Stimulated activated CD4-positive, alpha-beta T cell treated with anti-CD3 and anti-CD28 coated beads, TNF-alpha, amount 100 ng/mL, for 4 hours (primary cell): ENCODE measurements at places on chromosomes 7 and 10.

- DNase-seq, result no peak
These were observed 9.2 kb downstream of the AGR2 start for GRCh38 chr7:16795624-16796023.

- no peak for DNase-seq
These were observed 76.8 kb downstream of the ALOX5 start for GRCh38 chr10:45450866-45451265.

GRCh38 chr7:19408706-19409220 is 263.5 kb upstream of the FERD3L start:
- DNase-seq, result no peak

- DNase-seq, result no peak
These were observed 349.0 kb upstream of the MTPN start for GRCh38 chr7:136326045-136326609.

GRCh38 chr10:6274040-6274439 is 71.3 kb downstream of the PFKFB3 start:
- DNase-seq, result no peak

- DNase-seq, result no peak
These were observed 98.7 kb downstream of the AUTS2 start for GRCh38 chr7:69696686-69697685.

- DNase-seq, result no peak
These were observed 47.8 kb downstream of the SYPL1 start for GRCh38 chr7:106064316-106064715.

- no peak for DNase-seq
These were observed 12.5 kb upstream of the AKR1E2 start for GRCh38 chr10:4813496-4813895.

- no peak for DNase-seq
These were observed 141.5 kb downstream of the LRRN3 start for GRCh38 chr7:111232249-111233084.

DNA sequence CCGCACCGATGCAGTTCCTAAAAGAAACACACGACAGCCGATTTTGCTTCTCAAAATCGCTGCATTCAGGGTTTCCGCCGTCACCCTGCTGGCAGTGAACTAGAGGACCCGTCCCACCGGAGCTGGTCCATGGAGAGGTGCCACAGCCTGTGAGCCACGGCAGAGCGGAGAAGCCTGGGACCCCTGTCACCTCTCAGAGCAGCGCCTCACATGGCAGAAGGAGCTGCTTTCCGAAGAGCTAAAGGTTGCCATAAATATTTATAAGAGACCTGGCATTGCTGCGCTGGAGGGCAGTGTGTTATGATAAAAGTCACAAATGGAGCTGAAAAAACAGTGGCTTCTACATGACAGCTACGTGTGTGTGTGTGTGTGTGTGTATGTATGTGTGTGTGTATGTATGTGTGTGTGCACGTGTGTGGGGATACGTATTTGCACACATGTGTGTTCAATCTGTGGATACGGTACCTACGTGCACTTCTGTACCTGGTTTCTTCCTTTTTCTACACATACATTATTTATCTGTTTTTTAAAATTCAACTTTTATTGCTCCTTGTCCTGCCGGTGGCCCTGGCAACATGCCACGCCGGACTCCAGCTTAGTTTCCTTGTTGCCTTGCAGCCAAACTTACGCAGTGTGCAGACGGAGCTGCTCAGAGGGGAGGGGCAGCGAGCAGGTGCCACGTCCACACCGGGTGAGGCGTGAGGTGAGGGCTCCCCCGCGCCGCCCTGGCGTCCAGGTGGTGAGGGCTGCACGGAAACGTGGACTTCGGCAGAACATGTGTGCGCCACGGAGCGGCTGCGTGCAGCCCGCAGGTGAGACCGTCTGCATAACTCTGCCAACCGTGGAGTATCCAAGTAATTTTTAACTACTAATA is 115.2 kb upstream of the PITRM1 start:
- no peak for DNase-seq

DNA sequence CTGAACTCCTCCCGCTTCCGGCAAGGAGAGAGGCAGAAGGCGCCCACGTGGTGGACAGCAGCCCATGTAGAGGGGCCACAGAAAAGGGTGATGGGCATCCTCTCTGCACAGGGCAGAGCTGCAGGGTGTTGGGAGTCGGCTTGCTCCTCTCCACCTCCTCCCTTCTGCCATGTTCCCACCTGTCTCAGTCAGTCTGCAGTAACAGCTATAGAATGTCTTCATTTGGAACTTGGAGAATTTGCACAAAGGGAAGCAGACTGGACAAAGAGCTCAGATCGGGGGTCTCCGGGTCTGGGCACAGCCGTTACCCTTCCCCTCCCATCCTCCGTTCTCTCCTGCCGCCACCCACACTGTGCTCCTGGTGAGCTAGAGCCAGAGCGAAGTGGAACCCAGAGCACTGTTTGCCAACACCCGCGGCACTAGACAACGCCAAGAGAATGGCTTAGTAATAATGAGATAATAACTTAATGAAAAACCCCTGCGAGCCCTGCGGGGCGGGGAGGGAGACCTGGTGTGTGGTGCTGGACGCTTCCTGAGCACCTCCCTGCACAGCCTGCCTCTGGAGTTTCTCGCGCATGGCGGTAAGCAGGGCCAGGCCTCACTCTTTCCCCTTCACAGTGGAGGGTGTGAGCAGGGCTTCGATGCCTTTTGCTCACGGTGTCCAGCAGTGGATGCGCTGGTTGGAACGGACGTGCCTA is 254.7 kb downstream of the PAXIP1 start:
- no peak for DNase-seq

DNA sequence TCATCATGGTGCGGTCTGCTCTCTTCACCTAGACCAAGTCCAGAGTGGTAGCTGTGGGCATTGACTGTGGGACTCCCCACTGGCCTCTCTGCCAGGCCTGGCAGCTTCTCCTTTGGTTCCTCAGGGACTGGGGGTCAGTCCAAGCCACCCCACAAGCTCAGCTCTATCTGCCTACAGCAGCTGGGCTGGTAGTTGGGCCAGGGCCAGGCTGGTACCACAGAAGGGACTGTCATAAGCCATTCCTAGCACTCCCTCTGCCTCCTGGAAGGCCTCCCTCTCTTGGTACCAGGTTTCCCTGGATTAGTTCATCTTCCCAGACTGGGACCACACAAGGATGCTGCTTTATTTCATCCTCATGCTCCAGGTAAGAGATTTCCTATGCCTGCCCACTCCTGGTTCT is 24.2 kb upstream of the UNC5B start:
- no peak for DNase-seq

DNA sequence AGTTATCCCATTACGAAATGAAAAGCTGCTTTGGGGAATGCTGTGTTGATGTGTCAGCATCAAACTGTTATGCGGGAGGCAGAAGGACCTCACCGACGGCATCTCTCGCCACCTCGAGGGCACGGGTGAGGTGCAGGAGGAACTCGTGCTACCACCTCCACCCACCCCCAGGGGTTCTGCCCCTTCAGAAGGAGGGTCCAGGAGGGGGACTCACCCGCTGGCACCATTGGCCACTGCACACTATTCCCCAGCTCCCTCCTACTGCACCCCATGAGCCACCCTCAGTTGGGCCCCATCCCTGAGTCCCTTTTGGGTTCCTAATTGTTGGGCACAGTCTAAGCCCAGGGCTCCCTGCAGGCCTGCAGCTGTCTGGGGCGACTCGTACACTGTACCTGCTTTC is 236.6 kb downstream of the PTPRN2 start:
- no peak for DNase-seq

DNA sequence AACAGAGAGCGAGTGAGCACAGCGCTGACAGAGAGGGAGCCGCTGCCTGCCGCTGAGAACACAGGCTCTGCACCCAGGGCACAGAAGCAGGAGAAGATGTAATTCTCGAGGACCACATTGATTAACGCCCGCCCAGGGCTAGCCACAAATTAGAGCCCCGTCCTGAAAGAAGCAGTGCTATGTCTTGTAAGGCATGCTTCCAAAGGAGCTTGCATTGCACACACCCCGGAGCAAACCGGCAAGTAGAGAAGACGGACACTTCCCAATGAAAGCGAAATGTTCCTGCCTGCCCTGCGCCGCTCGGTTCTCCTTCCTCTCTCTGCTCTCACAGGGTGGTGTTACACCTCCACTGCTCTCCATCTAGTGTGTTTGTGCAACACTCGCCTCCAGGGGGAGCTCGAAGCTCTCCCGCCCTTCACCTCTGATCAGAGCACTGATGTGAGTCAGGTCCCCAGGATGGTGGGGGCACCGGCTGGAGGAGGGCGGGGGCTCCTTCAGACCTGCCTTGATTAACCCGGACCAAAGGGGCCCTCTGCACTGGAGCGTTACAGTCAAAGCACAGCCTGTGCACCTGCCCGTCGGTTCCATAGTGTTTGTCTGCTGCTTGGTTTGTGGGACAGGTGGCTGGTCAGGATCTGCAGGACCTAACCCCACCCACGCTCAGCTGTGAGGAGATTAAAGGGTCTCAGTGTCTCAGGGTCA is 316.5 kb downstream of the ADARB2 start:
- peak; percentile 34 for DNase-seq

- DNase-seq, result no peak
These were observed 3.8 kb upstream of the STN1 start for GRCh38 chr10:103921750-103922195.

DNA sequence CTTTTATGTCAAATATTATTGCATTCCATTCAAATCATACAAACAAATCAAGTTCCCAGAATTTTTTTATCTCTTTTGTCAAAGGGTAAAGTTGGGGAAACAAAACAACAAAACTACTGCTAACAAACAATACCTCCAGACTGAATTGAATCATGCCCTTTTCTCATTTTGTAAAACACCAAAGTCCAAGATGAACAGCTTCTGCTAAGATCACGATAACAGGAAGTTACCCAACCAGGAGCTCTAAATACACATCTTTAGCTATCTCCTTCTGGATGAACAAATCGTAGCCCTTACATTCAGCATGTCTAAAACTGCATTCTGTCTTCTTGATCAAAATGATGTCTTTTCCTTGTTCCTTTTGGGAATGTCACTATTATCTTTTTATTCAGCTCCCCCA is 97.4 kb downstream of the CTTNBP2 start:
- no peak for DNase-seq

GRCh38 chr10:14519785-14520184 is 189.1 kb upstream of the FRMD4A start:
- no peak for DNase-seq

GRCh38 chr7:157441023-157441399 is 104.2 kb downstream of the DNAJB6 start:
- no peak for DNase-seq

DNA sequence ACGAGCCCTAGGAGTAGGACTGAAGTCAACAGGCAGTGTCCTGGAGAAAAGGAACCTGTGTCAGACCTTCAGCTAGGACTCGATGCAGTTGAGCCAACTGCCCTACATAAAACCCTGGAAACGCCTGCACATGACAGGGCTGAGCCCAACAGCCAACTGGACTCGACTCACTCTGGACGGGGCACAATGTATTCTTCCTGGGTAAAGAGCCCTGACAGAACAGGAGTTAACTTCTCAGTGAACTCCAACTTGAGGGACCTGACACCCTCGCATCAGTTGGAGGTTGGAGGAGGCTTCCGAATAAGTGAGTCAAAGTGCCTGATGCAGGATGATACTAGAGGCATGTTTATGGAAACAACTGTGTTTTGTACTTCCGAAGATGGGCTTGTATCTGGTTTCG is 93.5 kb downstream of the KMT2E start:
- DNase-seq, result no peak

- no peak for DNase-seq
These were observed 49.4 kb downstream of the GTF2IRD1 start for GRCh38 chr7:74503061-74503460.

DNA sequence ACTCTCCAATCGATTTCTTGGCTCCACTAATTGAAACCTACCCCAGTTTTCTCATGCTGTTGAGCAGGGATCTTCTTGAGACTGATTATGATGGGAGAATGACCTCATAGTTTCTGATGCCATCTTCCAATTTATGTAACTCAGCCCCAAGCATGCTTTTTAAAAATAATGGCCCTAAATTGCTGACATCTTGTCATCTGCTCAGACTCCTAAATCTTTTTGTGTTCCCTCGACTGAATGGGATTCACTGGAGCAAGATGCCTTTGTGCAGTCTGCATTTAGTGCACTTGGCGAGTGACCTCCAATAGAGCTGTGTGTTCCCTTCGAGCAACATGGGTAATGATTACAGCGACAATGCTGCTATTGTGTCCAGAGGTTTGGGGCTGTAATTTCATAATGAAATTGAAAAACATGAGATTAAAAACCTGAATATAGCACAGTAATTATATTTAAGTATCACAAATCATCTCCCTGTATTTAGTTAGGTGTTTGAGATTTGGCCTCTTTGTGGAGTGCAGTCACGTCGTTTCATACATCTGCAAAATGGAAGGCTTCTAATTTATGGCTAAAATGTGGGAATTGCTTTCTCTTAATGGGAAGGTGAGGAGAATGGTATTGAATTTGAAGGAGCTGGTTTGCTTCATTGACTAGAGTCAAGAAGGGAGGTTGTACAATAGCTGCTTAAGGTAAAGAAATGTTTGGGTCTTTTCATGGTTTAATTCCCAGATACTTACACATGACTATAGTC is 192.9 kb downstream of the AUTS2 start:
- DNase-seq, result no peak

GRCh38 chr7:51317582-51317910 is 937 bp upstream of the COBL start:
- no peak for DNase-seq

DNA sequence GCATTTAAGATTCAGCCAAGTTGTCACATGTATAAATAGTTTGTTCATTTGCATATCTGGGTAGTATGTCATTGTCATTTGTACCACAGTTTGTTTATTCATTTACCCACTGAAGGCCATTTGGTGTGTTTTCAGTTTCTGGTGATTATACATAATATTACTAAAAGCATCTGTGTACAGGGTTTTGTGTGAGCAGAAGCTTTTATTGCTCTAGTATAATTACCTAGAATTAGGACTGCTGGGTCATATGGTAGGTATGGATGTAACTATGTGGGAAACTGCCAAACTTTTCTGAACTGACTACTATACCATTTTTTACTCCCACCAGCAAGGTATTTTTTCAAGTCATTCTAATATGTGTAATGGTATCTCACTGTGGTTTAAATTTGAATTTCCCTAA is 584.0 kb upstream of the GHITM start:
- no peak for DNase-seq

DNA sequence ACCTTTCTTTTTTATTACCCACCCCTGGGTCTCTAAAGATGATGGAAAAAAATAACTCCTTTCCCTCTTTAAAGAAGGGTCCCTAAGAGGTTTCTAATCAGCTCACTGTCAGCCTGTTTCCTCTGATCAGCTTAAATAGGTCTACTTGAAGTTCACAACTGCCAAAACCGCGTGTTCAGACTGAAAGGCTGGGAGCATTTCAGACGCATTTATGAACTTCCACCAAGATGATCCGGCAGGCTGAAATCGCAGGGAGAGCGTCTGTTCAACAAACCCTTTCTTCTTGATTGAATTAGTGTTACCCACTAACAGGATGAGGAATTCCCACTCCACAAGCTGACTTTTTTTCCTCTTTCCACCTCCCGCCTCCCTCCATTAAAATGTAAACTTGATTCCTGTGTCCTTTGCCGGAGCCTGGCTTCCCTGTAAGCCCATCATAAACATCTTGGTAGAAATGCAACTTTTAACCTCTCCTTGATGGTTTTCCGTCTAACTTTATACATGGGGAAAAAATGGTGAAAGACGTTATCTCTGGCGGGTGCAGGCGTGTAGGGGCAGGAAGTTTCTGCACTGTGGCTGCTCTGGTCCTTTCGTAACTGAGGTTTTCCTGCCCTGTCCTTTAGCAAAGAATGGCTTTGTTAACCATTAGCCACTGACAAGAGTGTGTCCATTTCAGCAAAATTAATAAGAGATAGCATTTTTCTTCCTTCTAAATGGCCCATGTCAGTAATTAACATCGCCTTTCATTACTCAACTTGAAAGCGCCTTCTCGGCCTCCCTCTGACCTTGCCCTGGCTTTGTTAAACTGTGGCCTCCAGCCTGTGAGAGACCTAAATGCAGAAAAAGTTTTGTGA is 130.7 kb downstream of the BAMBI start:
- DNase-seq, result no peak

- DNase-seq, result no peak
These were observed 289.4 kb upstream of the SP8 start for GRCh38 chr7:21076054-21076453.
